ENCODE measurements at places on chromosomes 12 and 14. TPM values are rescaled to one million over a fixed set of nuclear protein-coding genes. Genes with fewer than 3 reads are reported as not detected.

DNA sequence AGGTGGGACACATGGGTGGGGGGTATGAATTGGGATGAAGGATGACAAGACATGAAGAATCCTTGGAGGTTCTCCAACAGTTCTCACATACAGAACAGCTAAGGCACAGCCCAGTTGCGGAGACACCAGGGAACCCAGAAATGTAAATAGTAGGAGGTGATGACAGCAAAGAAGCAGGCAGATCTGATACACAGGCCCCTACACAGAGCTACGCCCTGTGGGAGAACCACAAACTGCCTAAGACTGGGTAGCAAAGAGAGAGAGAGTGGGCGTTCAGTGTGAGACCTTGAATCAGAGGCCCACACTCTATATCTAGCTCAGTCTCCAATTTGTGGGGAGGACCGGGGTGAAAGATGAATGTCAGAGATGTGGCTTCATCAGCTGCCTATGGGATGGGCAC, 9.5 kb upstream of the NUMB start:
- DNase-seq = peak; percentile 47

DNA sequence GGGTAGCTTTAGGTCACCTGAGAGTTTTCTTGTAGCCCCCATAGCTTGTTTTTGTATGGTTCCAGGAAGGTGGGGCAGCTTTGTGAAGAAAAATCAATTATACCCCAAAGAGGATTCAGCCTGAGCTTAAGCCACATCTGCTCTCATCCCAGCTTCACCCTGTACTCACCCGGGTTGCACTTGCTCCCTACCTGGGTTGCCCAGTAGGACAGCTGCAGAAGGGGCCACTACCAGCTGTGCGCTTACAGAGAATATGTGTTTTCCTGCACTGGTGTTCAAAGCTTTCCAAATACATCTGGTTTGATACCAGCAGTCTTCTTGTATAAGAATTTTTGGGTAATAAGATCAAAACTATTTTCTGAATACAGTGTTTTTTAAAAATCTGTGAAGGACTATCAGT, 3.0 kb upstream of the SLC38A1 start:
- DNase-seq = no peak

DNA sequence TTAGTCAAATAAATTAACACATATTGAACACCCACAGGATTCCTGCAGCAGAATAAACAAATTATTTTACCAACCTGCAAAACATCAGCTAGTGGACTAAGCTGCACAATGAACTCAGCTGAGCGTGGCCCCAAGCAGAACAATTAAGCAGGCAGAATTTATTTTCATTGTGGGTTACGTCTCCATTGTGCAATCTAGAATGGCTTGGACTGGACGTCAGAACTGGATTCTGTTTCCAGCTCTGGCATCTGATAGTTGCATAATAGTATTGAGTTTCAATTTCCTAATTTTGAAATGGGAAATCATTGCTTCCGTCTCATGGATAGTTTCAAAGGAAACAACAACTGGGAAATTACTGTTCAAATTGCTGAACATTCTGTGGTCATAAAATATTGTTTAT, 35.5 kb upstream of the RERG start:
- peak; percentile 66 for DNase-seq

Gene LBHD2
- not detected for total RNA-seq

Gene LYZ
- 35.4 TPM for total RNA-seq

All from right atrium auricular region (tissue), 2 donors.